ENCODE measurements at places on chromosomes 5 and 9. TPM values are rescaled to one million over a fixed set of nuclear protein-coding genes. Genes with fewer than 3 reads are reported as not detected.

MARCHF3 gene
- 8.0 TPM for total RNA-seq

CCL27 gene
- total RNA-seq: not detected

DBH gene
- not detected for total RNA-seq

SLC4A9 gene
- total RNA-seq: 2.5 TPM

SHROOM1 gene
- 13.4 TPM for total RNA-seq

GLDC gene
- total RNA-seq: 60.1 TPM

PCDHGB4 gene
- 6.1 TPM for total RNA-seq

SLC36A2 gene
- total RNA-seq: 1.8 TPM

GDNF gene
- 0.88 TPM for total RNA-seq

JAK2 gene
- 23.3 TPM for total RNA-seq

SPAAR gene
- 5.3 TPM for total RNA-seq

CAVIN4 gene
- total RNA-seq: 0.13 TPM

DCTN3 gene
- total RNA-seq: 92.0 TPM

NTRK2 gene
- 41.2 TPM for total RNA-seq

SPATA31E1 gene
- total RNA-seq: not detected

ABLIM3 gene
- 21.7 TPM for total RNA-seq

EEIG1 gene
- total RNA-seq: 75.9 TPM

MAP1B gene
- 57.0 TPM for total RNA-seq

STING1 gene
- 109 TPM for total RNA-seq

FAM153A gene
- total RNA-seq: 13.4 TPM

MARCOL gene
- not detected for total RNA-seq

MED22 gene
- total RNA-seq: 32.7 TPM

RASGRF2 gene
- 14.7 TPM for total RNA-seq

PCDHB7 gene
- total RNA-seq: 2.3 TPM

CDC20B gene
- not detected for total RNA-seq

PTTG1 gene
- total RNA-seq: 2.5 TPM

MLANA gene
- total RNA-seq: not detected

GRIN1 gene
- total RNA-seq: 0.47 TPM

ECSCR gene
- 34.9 TPM for total RNA-seq

SELENOP gene
- 305 TPM for total RNA-seq

C5 gene
- total RNA-seq: 4.6 TPM

CCDC152 gene
- 1.1 TPM for total RNA-seq

SLC25A2 gene
- 0.94 TPM for total RNA-seq

SPINK13 gene
- total RNA-seq: 1.6 TPM

GPR150 gene
- 0.16 TPM for total RNA-seq

GABRB2 gene
- 4.4 TPM for total RNA-seq

LCN9 gene
- total RNA-seq: not detected

HSD17B4 gene
- total RNA-seq: 202 TPM

CD274 gene
- 5.0 TPM for total RNA-seq

GABRP gene
- 33.1 TPM for total RNA-seq

CDK9 gene
- total RNA-seq: 93.5 TPM

COL23A1 gene
- total RNA-seq: 8.7 TPM

FOXE1 gene
- total RNA-seq: 2.2 TPM

TTC16 gene
- 0.72 TPM for total RNA-seq

PKD2L2 gene
- not detected for total RNA-seq

All from kidney (tissue), 22 donors.